Naive thymus-derived CD8-positive, alpha-beta T cell (primary cell): ENCODE measurements at places on chromosomes 7 and 10.

DNA sequence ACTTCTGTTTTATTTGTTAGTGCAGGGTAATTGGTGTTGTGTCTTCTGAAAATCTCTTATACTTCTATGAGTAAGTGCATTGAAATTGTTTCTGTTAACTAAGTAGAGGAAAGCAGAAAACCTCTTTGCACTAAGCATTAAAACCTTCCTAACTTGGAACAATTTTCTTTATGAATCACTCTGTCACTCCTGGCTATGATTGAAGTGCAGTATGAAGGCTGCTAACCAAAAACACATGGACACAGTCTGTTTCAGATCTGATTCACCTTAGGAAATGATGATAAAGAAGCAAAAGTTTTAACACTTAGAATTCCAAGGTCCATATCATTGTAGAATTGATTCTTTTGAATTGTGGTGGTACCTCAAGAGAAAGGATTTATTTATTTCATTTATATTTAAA is 41.9 kb downstream of the MET start:
- no peak for DNase-seq

- peak; percentile 77 for DNase-seq
These were observed 64.0 kb downstream of the CSGALNACT2 start for GRCh38 chr10:43202224-43202656.

GRCh38 chr7:6725003-6725402 is 18.3 kb upstream of the ZNF12 start:
- no peak for DNase-seq

- no peak for DNase-seq
These were observed 176.8 kb downstream of the PDE1C start for GRCh38 chr7:31893365-31893764.

GRCh38 chr7:17501441-17502212 is 203.2 kb downstream of the AHR start:
- no peak for DNase-seq
